ENCODE measurements at places on chromosomes 12 and 14.
A peak's percentile ranks its signal among the peaks of the same experiment; 100 is the strongest.

DNA sequence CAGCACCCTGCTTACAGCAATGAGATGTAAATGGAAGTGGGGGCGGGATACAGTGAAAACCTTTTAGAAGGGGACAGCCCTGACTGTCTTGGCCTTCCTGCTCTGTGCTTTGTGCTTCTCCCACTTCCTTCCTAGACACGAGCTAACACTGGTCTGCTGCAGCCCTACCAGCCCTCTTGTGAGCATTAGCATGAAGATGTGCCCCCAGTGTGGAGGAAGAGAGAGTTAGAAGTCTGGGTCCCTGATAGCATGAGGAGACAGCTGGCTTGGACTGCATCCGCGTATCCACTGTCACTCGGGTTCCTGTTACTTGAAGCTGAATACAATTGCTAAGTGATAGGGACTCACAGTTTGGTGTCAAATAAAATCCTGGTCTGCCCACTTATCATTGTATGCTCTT is 248.1 kb upstream of the SOX5 start:
- peak; percentile 57 for DNase-seq

GRCh38 chr12:118050972-118051910 is 9.7 kb downstream of the WSB2 start:
- DNase-seq: no peak

- DNase-seq: no peak
Observed at GRCh38 chr12:94123127-94123526, 25.2 kb upstream of the PLXNC1 start.

DNA sequence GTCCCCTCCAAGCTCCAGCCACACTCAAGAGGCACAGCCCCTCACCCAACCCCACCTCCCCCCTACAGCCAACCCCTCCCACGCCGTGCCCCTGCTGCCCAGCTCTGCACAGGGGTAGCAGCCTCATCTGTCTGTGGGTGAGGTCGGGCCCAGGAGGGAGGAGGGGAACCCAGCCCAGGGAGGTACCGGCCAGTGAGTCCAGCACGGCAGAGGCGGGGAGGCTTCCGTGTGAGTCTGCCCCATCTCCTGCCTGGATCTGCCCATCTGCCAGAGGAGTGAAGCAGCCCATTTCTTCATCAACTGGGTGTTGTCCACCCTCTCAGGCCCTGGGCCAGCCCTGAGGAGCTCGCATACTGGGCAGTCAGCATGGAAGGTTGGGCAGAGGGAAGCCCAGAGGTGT is 54.2 kb downstream of the CCNK start:
- DNase-seq: no peak

DNA sequence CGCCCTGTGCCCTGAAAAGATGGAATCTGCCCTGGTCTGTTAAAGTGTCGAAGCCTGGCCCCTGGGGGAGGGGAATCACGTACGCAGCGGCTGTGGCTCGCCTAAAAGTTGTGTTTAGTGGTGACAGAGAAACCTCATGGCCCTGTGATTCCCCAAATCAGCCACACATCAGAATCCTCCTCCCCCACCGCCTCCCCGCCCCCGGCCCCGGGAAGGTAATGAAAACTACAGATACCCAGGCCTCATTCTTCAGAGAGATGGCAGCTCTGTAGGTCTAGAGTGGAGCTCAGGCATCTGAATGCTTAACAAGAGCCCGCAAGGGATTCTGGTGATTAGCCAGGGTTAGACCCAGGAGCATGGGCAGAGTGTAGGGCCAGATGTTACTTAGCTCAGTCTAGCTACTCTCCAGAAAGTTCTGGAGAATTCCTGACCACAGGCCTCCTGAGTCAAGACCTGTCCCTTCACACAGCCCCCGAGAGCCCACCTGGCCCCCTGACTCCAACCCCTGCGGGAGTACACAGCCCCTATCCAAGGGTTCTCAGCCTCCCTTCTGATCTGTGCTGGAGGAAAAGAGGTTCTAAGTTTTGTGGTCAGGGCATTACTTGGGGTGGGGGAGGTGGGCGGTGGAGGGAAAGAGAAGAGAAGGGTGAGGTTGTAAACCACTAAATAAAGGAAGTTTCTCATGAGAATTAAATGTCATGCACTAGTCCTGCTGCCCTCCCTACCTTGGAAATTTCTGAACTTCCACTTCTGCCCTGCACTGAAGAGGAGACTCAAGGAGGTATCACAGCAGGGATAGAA is 114.8 kb downstream of the PLXNC1 start:
- no peak for DNase-seq

DNA sequence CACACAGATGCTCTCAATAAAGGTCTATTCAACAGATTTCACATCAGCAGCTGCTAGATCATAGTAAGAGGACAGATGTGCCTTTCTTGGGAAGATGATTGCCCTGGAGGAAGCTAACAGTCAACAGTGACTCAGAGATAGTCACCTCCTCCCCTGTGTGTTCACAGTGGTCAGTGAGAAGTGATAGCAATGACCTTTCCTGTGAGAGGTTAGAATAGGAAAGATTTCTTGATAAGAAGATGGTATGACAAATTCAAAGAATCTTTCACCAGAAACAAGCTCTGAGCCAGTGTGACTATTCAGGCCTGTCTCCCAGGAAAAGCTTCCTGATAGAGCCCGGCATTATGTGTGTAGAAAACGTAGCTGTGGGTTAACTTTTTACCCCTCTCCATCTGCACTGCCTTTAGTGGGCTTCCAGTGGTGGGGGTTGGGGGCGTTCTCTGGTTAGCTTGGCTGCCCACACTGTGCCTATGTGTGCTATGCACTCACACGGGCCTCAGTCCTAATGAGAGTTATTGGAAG is 66.4 kb upstream of the ARHGAP5 start:
- DNase-seq: no peak

GRCh38 chr14:20626274-20626673 is 15.2 kb downstream of the OR6S1 start:
- no peak for DNase-seq

- DNase-seq: no peak
Observed at GRCh38 chr12:95118138-95118787, 44.8 kb upstream of the NR2C1 start.

DNA sequence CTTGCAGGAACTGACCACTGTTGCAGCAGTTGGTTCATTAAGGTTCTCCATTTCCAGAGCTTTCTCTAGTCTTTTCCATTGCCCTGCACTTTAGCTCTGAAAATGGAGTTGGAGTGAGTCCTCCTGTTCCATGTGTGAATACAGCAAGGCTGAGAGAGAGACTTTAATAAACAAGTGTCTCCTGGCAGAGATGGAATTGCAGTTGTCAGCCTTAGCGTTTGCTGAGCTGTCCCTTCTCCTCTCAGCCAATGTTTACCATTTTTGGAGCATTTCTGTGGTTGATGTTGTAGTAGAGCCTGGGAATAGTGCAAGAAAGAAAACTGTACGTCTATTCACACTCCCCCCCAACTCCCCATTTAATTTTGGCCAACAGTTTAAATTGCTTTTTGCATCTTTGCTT is 7.5 kb upstream of the MANSC4 start:
- no peak for DNase-seq

GRCh38 chr12:24591079-24591626 is 357.7 kb downstream of the BCAT1 start:
- peak; percentile 74 for DNase-seq

DNA sequence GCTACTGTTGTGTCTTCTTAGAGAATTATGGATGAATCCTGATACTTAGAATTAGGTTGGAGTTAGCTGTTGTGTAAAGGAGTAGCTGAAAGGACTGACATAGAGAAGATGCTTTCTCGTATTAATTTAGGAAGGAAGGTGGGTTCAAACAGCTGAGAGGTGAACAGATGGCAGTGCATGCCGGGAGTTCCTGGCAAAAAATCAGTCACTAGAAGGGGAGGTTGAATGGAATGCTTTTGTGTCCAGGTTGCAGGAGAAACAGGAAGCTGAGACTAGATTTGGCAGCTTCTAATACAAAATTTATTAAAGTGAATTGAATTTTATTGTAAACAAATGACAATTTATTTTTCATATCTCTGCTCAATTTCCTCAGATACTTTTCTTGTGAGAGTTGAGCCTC is 70.8 kb downstream of the BTG1 start:
- no peak for DNase-seq

GRCh38 chr14:79516009-79516408 is 695.3 kb downstream of the DIO2 start:
- DNase-seq: no peak

Measured in NT2/D1 (cell line).